DMS79 (cell line): ENCODE measurements at places on chromosomes 6 and 20.
A peak's percentile ranks its signal among the peaks of the same experiment; 100 is the strongest.

DNA sequence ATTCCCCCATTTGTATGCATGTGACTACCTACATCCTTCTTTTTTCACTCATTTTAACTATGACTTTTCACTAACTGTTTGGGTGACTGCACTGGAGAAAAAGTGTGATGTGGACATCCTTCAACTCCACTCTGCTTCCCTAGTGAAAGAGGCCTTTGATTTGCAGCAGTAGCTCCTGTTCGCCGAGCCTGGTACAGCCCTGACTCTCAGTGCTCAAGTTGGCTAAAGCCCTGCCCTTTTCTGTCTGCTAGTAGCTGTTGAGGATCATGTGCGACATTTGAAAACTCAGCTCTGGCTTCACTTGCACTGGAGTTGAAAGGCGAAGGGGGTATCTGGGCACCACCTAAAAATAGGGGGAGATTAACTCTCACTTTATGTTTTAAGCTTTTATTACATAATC lies 42.1 kb downstream of the DAAM2 start:
- no peak for DNase-seq

GRCh38 chr6:156102129-156102528 lies 646.5 kb upstream of the NOX3 start:
- no peak for DNase-seq

DNA sequence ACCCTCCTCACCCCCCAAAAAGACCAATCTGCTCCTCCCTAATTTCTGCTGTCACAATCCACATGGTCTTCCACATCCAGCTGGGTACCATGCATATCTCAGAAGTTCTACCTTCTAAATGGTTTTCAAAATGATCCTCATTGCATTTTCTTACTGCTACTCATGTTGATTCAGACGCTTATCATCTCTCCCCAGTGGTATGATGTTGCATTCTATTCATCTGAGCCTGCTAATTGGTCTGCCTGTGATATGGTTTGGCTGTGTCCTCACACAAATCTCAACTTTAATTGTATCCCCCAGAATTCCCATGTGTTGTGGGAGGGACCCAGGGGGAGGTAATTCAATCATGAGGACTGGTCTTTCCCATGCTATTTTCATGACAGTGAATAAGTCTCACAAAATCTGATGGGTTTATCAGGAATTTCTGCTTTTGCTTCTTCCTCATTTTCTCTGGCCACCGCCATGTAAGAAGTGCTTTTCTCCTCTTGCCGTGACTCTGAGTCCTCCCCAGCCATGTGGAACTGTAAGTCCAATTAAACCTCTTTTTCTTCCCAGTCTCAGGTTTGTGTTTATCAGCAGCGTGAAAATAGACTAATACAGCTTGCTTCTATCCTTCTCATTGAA lies 41.4 kb upstream of the CLIC5 start:
- DNase-seq: no peak

GRCh38 chr6:161536224-161536630 lies 262.4 kb upstream of the AGPAT4 start:
- no peak for DNase-seq

- no peak for DNase-seq
Observed at GRCh38 chr20:23092384-23092756, 6.2 kb upstream of the CD93 start.

DNA sequence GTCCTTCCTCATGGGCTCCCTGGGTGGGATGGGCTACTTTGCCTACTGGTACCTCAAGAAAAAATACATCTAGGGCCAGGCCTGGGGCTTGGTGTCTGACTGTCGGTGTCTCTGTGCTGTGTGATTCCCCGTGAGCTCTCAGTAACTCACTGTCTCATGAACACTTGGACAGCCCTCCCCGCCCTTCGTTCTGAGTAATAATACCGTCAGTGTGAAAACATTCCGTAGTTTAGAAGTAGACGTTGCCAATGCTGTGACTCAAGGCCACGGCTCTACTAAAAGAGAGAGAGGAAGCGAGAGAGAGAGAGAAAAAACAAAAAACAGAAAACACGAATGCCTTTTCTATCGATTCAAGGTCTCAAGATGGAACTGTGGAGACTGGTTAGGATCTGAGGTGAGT lies 31.8 kb downstream of the FITM2 start:
- DNase-seq: no peak

GRCh38 chr6:3286641-3287171 lies 28.0 kb downstream of the PSMG4 start:
- DNase-seq: no peak

DNA sequence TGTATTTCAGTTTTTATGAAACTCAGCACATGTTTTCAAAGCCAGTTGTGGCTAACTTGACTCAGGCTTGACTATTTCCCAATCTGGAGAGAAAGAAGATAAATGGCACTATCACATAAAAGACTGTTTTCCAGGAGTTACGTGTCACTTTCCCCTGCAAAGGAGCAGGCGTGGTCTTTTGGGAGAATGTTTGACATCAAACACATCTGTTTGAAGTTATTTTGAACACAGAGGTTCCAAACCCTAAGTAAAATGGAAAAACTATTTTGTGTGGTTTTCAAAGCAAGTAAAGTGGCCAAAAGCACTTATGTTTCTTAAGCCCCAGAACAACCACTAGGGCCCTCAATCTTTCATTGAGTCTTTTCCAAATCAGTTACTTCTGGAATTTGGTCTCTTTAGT lies 89.7 kb downstream of the FOXF2 start:
- no peak for DNase-seq

GRCh38 chr6:7261032-7261841 lies 51.8 kb downstream of the SSR1 start:
- peak; percentile 53 for DNase-seq

GRCh38 chr6:32666420-32667300 lies at the start of gene HLA-DQB1:
Gene HLA-DQB1, minus strand, starts transcription at chr6:32666657. Its CDS starts 50 bp downstream, at chr6:32666607.
- no peak for DNase-seq

- DNase-seq: no peak
Observed at GRCh38 chr6:16476861-16477260, 238.5 kb downstream of the GMPR start.

GRCh38 chr20:61053889-61054288 lies 198.2 kb upstream of the CDH4 start:
- DNase-seq: no peak

GRCh38 chr6:24520929-24521546 lies 26.3 kb downstream of the ALDH5A1 start:
- DNase-seq: no peak

DNA sequence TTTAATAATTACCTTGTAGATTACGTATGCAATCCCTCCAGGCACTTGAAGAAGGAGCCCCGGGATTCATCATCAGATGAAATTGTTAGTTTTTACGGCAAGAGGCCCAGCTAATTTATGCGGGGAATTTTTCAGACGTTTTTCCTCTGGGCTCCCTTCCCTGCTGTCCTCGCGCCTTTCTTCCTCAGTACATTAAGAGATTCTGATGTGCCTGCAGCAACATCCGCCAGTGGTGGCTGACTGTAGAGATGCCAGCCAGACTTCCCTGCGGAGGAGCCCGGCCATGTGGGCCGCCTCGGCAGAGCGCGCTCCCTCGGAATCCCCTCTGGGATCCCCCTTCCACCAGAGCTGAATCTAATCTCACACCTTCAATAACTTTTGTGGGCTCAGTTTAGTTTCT lies 46.4 kb upstream of the POU3F2 start:
- no peak for DNase-seq

- DNase-seq: no peak
Observed at GRCh38 chr6:75234126-75234865, 9.3 kb downstream of the COX7A2 start.

GRCh38 chr20:41352666-41353065 lies 12.0 kb downstream of the LPIN3 start:
- no peak for DNase-seq

DNA sequence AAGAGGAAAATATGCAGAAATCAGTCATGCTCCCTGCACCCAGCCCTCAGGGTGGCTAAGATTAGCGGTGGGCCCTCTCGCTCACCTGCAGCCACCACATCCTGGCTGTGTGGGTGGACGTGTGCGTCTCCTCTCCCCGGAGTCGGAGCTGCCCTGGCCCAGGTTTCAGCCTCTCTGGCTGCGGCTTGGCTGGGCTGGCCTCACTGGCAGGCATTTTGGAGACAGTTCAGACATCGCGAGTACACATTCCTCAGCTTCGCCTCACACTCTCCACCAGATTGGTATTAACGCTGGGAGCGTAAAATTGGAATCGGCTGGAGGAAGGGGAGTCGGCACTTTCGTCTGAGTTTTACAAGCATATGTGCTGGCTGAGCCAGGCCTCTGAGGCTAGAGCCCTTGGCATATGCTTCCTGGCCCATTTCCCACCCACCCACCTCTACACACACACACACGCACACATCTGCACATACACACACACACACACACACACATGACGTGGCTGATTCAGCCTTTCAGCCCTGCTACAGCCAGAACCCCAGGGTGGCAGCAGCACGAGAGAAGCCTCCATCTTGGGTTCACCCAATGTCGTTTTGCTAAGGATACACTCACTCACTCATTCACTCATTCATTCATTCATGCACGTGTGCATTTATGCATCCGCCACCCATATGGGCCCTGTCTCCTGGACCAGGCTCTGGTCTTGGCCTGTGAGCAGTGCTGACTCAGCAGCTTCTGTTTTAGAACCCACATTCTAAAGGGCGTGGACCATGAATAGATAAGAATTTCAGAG lies 42.9 kb downstream of the BCAS4 start:
- DNase-seq: no peak

DNA sequence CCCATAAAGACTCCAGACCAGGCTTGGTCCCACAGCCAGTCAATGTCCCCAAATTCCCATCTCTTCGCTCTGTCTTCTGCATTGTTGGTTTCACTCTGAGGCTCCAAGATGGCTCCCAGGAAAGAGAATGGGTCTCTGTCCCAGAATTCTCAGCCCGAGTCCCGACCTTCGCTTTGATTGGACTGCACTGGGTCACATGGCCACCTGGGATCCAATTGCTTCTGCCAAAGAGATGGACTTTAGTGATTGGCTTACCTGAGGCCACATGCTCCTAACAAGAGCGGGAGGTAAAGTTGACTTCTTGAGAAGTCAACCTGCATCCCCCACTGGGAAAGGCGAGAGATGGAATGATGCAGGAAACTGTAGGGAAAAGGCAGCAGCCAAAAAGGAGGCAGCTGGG lies 104.7 kb upstream of the PMEPA1 start:
- DNase-seq: no peak

GRCh38 chr6:56246541-56246880 lies 869 bp downstream of the COL21A1 start:
- DNase-seq: peak; percentile 25

DNA sequence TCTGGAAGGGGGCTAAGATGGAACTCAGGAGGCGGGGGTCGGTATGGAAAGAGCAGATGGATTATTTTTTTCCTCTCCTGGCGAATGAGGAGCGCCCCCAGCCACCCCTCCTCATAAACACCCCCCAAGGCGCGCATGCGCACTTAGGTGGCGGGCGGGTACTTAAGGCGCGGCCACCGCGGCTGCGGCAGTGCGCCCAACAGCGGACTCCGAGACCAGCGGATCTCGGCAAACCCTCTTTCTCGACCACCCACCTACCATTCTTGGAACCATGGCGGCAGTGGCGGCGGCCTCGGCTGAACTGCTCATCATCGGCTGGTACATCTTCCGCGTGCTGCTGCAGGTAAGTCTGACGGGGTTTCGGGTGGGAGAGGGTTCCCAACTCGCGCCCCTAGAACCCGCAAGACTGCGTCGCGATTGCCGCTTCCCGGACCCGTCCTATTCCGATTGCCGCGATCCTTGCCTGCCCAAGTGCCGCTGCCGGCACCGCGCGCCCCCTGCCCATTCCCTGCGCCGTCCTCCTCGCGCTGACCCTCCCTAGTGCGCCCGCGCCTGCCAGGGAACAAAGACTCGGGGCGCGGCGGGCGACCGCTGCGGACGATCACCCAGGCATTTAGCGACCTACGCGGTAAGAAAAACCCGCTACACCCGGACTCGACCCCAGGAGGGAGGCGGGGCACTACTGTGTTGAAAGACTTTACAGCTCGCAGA lies at the start of gene NNAT:
TSS of gene NNAT (plus strand) at position 190 of the 711 bp plus-strand sequence. CDS start at position 272, 82 bp downstream.
- no peak for DNase-seq

GRCh38 chr6:103925317-103925716 lies 934.4 kb downstream of the HACE1 start:
- peak; percentile 98 for DNase-seq

GRCh38 chr6:16789329-16790038 lies 28.2 kb upstream of the ATXN1 start:
- no peak for DNase-seq

GRCh38 chr20:10856237-10857015 lies 182.6 kb upstream of the JAG1 start:
- no peak for DNase-seq

DNA sequence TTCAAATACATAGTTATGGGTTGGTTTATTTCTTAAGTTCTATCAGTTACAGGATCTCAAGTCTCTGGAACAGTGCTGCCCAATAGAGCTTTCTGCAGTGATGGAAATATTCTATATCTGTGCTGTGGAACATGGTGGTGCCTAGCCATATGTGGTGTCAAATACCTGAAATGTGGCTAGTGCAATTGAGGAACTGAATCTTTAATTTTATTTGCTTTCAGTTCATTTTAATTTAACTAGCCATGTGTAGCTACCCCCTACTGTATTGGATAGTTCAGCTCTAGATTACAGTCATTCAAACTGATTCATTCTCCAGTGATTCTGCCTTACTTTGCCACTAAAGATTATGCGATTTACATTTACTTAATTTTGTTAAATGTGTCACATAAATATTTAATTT lies 503.2 kb downstream of the CDKAL1 start:
- no peak for DNase-seq

DNA sequence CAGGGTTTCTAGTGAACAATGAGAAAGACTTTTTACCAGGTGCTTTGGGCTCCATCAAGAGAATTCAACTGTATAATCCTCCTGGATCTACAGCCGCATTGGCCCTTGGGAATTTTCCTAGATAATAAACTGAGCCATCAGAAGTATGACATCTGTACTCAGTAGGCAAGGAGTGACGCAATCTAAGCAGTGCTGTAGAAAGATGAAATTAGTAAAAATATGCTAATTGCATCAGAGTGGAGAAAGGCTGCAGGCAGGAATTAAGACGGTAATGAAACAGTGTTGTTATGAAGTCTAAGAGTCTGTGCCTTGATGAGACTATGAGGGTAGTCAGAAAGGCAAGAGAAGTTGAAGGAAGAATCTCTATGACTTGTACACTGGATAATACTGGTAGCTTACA lies 507.9 kb upstream of the SOX4 start:
- no peak for DNase-seq

GRCh38 chr6:9634776-9635175 lies 780.1 kb downstream of the TFAP2A start:
- no peak for DNase-seq

DNA sequence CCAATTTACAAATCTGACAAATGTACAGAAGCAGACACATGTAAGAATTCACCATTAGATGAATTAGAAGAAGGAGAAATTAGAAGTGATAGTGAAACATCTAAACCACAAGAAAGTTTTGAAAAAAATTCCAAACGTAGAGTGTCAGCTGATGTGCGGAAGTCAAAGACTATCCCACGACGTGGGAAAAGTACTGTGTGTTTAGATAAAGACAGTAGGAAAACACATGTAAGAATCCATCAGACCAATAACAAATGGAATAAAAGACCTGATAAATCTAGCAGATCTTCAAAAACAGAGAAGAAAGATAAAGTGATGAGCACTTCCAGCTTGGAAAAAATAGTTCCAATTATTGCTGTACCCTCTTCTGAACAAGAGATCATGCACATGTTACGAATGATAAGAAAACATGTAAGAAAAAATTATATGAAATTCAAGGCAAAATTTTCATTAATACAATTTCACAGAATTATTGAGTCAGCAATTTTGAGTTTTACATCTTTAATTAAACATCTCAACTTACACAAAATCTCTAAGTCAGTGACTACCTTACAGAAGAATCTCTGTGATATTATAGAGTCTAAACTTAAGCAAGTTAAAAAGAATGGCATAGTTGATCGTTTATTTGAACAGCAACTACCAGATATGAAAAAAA lies 28.1 kb upstream of the GJA10 start:
- DNase-seq: no peak
